ENCODE measurements at places on chromosomes 16 and 17.

GRCh38 chr16:65070831-65071432 is 50.9 kb downstream of the CDH11 start:
- DNase-seq, result peak; percentile 76

DNA sequence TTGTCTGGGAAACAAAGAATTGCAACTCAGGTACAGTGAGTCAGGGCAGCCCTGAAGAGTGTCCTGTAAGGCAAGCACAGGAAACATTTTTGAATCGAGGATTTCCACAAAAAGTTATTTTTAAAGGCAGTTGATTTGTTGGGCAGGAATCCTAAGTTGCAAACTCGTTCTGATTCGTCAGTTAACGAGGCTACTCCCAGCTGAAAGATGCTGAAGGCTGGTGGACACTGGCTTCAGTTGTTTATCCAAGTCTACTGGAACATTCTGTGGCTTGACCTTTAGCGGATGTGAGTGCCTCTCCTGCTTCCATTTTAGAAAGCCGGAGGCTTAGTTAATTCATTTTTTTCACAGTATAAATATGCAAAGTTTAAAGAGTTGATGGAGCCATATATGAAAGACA is 84.2 kb downstream of the KCNJ12 start:
- DNase-seq, result no peak

- DNase-seq, result no peak
Observed at GRCh38 chr17:81364278-81365147, 30.7 kb upstream of the BAHCC1 start.

DNA sequence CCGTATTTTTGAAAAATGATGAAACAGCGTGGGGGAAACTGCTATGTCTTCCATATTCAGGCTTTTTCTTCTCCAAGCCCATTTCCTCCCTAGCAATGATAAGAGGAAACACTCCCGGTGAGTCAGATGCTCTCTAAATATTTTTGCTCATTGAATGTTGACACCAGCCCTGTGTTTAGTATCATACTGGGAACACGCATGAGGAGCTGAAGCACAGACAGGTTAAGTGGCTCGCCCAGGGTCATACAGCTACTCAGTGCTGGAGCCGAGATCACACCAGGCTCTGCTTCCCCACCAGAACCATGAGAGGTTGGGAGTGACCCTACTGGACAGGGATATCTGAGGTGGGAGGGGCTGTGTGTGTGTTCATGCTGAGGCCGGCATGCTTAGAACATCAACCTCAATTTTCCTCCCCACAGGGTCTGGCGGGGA is 37.8 kb upstream of the ADGRG1 start:
- DNase-seq, result peak; percentile 38

- DNase-seq, result no peak
Observed at GRCh38 chr17:17349724-17350106, 46.5 kb downstream of the NT5M start.

GRCh38 chr16:4693956-4694641 is 737 bp downstream of the NUDT16L1 start:
- peak; percentile 74 for DNase-seq

- DNase-seq, result no peak
Observed at GRCh38 chr17:36686123-36686669, 84.8 kb downstream of the MRM1 start.

GRCh38 chr16:75452464-75453190 is 11.9 kb downstream of the TMEM170A start:
- DNase-seq, result no peak

GRCh38 chr17:75970011-75970523 is 8.9 kb downstream of the ACOX1 start:
- DNase-seq, result no peak

- DNase-seq, result no peak
Observed at GRCh38 chr17:42200706-42201457, 6.6 kb upstream of the GHDC start.

DNA sequence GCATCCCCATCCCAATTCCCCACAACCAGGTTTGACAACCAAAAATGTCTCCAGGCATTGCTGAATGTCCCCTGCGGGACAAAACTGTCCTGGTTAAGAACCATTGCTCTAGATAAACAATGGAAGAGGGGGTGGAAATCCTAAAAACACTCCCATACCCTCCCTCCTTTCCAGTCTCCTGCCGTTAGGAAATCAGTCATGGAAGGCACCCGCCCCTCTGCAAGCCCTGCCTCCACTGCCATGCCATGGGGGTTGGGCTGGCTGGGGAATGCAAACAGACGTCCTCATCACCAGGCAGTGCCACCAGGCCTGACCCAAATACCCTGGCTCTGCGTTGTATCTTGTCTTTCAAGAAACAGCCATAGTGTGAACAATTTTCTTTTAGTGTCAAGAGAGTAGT is 57.5 kb downstream of the CYTH1 start:
- DNase-seq, result no peak

DNA sequence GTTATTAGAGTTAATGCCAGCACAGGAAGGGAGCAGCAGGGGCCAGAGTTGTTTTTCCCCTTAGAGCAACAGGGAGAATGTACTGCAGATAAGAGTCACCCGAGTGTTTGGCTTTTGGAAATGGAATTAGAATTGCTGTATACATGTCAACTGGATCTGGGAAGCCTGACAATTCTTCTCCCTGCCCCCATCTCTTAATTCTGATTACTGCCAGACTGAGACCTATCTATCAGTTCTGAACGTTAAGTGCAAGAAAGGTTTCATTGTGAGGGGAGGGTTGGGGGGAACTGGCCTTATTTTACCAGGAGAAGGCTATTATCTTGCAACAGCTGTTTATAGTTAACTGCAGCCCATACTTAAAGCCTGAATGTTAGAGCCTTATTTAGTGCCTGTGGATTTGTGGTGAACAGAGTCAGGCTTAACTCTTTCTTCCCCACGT is 424.5 kb upstream of the CDH11 start:
- no peak for DNase-seq

- DNase-seq, result no peak
Observed at GRCh38 chr16:52963212-52963854, 89.4 kb downstream of the CHD9NB start.

GRCh38 chr17:633641-634101 is 81.0 kb downstream of the VPS53 start:
- peak; percentile 39 for DNase-seq

- peak; percentile 71 for DNase-seq
Observed at GRCh38 chr17:1764284-1764683, 2.4 kb downstream of the SERPINF1 start.

DNA sequence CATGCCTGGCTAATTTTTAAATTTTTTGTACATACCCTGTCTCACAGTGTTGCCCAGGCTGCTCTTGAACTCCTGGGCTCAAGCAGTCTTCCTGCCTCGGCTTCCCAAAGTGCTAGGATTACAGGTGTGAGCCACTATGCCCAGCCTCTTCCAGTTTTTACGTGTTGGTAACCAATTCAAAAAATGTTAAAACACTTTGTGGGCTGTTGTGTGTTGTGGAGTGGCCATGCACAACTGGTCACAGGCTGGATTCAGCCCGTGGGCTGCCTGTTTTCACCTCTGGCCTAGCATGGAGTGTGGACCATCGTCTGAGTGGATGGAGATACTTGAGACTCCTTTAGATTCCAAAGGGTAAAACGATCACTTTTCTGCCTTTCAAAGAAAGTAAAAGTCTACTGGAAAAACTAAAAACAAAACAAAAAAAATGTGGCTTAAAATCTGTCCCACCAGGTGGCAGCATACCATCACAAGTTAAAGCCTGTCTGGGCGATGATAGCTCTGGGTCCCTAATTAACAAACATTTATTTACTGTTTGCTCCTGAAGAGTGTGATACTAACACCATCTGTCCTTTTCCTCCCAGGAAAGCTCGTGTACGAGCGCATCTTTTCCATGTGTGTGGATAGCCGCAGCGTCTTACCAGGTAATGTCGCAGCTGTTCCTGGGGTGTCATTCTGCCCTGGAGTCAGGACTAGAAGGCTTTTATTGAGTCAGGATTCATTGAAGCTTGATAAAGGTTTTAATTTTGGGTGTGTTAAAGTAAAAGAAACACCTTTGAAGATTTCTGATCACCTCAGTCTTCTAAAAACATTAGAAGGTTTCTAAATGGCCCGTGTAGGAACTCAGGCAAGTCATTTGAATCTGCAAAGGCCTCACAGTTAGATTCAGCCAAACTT is 45.8 kb downstream of the VPS35L start:
- no peak for DNase-seq

GRCh38 chr17:14158707-14159106 is 78.0 kb downstream of the CDRT15 start:
- DNase-seq, result no peak

DNA sequence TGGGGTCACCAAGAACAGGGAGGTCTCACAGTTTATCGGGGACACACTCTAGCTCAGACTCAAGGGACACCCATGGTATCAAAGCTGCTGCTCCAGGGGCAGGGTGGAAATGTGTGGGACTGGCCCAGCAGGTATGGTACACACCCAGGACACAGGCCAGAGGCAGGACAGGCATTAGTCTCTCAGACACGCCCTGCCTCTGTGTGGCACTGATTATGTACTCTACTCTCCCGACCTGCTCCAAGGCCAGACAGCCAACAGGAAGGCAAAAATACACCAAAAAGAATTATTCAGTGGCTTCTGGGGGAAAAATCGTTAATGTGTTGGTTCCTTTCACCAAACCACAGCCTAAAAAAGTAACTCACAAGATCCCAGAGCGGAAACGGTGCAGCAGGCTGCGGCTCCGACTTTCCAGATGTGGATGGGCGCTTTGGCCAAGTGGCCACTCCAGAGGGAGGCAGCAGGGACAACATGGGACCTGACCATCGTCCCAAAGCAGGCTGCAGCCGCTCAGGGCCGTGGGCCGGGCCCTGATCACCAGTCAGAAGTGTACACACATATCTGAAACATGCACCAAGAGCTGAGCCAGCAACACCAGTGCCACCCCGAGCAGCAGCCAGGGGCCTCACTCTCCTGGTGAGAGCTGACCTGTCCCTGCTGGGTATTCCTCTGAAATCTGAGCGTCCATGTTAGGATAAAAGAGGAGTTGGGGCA is 1.0 kb upstream of the SIRT7 start:
- no peak for DNase-seq

GRCh38 chr16:27365142-27366089 is 36.6 kb upstream of the IL21R start:
- DNase-seq, result no peak

DNA sequence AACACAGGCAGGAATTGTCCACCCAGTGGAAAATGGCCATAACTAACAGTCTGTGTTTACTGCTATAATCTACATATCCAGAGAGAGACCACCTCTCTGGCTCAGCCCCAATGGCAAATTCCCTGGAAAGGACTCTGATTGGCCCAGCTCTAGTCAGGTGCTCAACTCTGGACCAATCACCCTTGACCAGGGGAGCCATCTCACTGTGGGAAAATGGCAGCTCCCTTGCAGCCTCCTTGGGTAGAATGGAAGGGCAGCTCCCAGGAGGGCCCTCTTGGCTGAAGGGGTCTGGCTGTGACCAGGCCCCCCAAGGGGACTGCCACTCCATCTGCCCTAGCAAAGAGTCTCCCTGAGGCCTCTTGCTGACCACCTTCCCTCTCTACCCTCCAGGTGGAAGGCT is 3.1 kb downstream of the ALOX15B start:
- DNase-seq, result no peak

- no peak for DNase-seq
Observed at GRCh38 chr17:71024172-71024571, 854.8 kb downstream of the KCNJ2 start.

- DNase-seq, result no peak
Observed at GRCh38 chr17:49288388-49288787, 57.8 kb upstream of the PHOSPHO1 start.

- DNase-seq, result no peak
Observed at GRCh38 chr17:8841844-8842243, 25.6 kb downstream of the PIK3R6 start.

GRCh38 chr16:31183432-31184428 is 3.8 kb downstream of the FUS start:
- no peak for DNase-seq

DNA sequence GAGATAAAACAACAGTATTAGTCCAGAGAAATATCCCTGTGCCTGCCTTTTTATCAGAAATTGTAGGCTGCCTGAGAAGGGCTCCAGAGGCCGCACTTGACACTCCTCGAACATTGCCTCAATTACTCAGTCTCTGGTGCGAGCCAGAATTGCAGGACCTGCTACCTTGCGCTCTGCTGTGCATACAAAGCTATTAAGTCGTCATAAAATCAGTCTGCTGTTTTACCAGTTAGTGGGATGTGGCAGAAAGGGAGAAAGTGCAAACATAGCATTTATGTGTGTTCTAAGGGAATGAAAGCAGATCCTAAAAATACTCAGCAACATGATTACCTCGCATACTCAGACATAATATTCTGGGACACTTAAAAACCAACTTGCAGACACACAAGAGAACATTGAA is 70.6 kb downstream of the TMC6 start:
- DNase-seq, result no peak

DNA sequence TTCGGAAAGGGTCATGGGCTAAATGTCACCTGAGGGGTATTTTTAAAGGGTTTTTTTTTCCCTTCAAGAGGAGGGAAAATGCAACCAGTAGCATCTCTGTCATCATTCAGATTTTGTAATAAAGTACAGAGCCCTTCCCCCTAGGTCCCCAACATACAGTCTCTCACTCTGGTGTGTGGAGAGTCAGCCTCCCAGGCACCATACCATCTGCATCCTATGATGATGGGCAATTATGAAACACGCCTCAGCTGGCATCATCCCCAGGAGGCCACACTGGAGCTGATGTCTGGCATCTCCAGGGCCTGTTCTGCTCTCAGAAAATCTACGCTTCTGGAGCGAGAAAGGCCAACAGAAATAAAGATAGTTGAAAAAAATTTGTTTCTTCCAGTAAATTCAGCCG is 32.0 kb downstream of the TBX4 start:
- DNase-seq, result no peak

DNA sequence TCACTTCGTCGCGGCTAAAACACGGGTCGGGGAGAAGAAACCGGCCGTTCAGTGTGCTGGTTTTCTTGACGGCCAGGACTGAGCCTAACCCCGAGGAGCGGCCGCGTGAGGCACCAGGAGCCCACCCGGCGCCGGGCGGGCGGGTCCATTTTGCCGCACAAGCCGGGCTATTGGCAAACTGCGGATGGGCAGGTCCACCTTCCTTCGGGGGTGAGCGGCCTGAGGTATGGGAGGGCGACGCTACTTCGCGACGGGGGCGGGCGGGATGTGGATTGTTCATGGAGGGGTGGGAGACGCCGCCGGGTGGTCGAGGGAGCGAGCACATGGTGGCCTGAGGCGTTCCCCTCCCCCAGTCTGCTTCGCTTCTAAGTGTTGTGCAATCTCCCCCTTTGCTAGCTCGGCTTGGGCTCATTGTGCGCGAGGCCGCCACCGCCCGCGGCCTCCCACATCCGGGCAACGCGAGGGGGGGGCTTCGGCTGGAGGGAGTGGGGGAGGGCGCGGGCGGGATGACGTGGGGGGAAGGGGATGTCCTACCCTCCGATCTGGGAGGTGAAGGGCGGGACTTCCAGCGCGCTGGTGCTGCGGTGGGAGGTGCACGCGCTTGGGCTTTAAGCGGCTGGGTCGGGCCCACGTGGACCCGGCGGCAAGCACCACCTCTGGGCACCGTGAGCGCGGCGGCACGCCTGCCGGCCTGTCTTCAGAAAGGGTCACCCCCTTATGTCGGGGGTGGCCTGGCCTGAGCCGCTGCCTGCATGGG is 5.9 kb upstream of the CD68 start:
- DNase-seq, result peak; percentile 92

GRCh38 chr17:13338421-13338820 is 263.3 kb downstream of the HS3ST3A1 start:
- DNase-seq, result no peak

Data from uterus (tissue), 4 donors.